Kidney (tissue), 22 donors: ENCODE measurements at places on chromosomes 2 and 18. TPM values are rescaled to one million over a fixed set of nuclear protein-coding genes. Genes with fewer than 3 reads are reported as not detected.

DNA sequence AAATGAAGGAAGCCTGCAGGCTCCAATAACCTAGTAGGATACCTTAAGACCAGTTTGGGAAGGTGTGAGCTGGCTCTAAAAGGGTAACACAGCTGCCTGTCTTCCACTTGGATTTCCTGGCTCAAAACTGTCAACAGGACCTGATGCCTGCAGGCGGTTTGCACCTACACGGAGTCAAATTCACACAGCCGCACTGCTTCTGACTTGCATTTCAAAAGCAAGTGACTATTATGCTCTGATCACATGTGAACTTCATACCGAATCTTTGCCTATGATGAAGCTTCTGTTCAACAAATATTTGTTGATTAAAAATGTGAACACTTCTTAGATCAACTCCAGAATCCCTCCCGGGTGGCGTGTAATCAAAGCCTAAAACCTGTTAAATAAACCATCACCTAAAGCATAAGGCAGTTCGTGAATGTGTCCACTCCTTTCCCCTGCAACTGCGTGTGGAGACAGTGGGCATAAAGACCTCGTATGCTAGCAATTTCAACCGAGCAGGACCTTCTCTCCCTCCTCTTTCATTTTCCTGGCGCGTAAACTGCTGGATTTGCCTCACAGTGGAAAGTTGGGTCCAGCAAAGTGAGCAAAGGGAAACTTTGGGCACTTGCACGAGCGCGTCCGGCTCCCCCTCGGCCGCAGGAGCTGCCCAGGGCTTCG lies 784 bp downstream of the CRACDL start:
- DNase-seq, result no peak

DNA sequence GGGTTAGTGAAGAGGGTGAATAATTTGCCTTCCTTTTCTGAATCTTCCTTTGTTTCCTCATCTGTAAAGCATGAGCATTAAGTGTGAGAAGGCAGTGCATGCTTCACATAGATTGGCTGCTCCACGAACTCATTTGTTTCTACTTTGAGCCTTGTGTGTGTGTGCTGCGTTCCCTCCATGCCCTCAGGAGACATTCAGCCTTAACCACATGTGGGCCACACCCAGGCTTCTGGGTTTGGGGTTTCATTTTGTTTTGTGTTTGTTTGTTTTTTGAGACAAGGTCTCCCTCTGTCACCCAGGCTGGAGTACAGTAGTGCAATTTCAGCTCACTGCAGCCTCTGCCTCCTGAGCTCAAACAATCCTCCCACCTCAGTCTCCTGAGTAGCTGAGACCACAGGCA lies 843.3 kb downstream of the GALR1 start:
- no peak for DNase-seq

FAM110C gene
- polyA plus RNA-seq, result 8.3 TPM

SERPINB12 gene
- not detected for polyA plus RNA-seq
